RWPE1 (cell line): ENCODE measurements at places on chromosomes 2 and 18.

GRCh38 chr2:69181806-69182427 lies 168.9 kb downstream of the ANTXR1 start:
- DNase-seq: no peak

DNA sequence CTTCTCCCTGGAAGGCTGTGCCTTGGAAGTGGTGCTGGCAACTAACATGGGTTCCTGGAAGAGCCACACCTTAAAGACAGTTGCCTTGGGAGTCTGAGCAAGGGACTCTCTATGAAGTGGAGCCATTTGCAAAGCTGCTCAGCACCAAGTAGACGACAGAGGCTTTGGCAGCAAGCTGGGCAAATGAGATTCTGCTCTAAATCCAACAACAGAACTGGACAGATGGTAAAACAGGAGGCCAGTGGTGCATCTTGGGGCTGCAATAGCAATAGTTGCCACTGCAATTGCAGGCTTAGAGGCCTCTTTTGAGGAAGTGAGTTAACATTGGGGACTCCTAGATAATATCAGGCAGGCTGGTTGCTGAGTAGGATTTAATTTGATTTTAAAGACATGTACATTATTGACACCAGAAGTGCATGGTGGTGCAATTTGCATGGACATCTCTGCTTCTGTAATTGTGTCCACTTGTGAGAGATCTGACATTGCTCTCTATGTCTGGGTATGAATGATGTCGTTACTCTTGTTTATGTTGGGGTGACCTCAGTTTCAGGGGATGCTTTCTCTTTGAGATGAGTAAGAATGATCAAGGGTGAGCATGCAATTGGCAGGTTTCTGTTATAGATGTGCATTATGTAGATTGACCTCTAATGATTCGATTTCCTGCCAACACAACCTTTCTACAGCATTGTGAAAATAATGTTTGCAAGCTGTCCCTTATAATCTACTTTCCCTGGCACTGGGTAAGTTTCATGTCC lies 568.3 kb upstream of the MEX3C start:
- no peak for DNase-seq

DNA sequence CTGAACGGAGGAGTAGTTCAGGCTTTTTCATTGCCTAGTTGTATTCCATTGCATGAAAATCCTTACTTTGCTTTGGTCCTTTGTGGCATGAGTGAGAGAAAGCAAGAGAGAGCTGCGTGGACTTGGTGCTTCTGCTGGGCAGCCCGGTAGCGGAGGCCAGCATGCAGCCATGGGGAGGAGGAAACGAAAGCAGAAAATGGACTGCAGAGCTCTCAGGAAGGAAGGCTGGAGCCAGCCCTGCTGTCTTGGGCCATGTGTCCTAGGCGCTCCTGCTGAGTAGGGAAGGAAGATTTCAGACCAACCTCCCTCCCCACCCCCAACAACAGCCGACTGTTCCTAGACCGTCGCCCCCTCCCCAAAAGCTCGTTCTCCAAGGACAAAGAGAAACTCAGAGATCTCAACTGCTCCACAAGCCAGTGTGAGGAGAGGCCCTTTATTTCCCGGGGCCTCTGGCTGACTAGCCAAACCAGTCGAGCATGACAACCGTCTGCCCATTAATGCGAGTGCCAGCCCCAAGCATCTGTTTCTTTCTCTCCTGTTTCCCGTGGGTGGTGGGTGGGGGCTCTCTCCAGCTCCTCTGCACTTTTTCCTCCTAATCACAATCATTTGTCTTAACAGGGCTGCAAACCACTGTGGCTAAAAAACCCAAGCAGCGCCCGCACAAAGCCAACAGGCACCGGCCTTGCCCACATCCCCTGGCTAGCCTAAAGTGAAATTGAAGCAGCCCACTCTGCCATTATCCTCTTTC lies 66.8 kb upstream of the FZD7 start:
- DNase-seq: no peak

DNA sequence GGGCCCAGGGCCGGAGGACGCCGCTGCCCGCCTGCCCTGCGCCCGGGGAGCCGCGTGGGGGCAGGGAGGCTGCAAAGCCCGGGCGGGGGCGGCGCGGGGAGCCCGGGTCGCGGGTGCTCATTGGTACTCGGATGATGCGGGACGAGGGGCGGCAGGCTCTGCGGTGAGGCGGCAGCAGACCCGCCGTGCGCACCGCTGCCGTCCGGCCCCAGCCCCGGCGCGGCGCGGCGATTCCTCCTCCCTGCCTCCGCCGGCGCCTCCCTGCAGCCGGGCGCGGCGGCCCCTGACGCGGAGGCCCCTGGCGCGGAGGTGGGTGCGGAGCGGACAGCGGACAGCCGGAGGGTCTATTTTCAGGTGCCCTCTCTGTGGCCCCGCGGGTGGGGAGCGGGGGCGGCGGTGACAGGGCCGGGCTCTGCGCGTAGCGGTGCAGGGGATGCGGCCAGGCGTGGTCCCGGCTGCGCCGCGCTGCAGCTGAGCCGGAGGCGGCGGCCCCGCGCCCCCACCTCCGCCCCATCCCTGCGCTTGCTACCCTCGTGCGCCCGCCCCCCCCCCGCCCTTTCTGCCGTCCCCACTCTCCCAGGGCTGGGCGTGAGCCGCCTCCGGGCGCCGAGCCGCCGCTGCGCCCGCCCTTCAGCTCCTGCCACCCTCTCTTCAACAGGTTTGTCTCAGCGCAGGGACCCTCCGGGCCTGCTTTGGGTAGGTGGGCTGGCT lies 640 bp downstream of the SPTBN1 start:
- peak; percentile 27 for DNase-seq
